Tibial artery (tissue), 4 donors: ENCODE measurements at places on chromosomes 4 and X.

DNA sequence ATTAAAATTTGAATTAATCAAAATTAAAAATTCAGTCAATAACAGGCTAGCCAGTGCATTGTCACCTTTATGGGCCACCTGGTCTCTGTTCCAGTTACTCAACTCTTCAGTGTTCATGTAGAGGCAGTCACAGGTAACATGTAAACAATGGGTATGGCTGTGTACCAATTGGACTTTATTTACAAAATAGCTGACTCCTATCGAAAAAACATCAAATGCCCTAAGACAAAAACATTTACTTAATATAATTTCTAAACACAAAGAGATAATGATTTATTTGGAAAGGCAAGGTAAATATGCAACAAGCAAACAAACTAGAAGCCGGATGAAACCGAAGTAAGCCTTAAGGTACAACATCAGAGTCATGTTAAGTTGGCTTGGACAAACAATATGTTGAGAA is 8.8 kb downstream of the TMEM150C start:
- DNase-seq, result no peak

- no peak for DNase-seq
These were observed 647.4 kb downstream of the BCOR start for GRCh38 chrX:39450234-39450977.

DNA sequence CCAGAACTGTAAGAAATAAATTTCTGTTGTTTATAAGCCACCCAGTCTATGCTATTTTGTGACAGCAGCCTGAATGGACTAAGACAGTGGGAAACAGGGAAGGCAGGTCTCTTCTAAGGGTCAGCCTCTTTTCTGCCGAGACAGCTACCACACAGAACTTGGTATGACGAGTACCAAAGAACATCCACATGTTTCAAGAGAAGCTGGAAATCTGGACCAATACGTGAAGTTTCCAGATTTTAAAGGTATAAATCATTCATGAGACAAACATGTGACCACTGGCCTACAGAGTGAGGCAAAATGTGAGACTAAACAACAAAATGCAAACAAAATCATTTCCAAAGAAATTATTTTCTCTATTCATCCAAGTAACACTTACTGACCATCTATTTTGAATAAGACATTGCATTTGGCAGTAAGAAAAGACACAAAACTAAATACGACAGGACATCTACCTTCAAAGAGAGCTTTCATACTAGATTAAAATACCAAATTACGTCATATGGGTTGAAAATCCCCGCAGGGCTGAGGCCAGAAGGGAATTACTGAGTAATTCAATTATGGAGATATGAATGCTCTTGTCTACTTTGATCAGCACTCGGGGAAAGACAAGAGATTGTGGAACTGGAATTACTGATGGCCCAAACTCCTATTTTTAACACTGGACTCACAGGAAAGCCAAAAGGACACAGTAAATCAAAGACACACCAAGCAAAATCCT is 7.2 kb downstream of the SCARB2 start:
- DNase-seq, result no peak

DNA sequence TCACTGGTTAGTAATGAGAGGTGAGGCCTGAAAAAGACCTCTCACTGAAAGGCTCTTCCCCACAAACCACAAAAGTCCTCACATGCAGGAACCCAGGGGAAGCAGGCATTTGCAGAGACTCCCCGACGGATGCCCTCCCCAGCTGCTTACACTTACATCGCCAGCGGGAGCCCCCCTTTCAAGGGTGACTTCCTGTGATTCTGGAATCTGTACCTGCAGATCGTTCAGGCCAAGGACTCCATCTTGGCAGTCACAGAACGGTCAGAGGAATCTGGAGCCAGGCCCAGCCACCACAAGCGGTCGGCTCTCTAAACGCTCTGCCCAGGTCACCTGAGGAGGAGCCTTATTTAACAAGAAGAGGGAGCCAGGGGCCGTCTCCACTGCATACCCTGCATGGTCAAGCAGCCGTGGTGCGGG is 71.3 kb upstream of the STS start:
- DNase-seq, result no peak

- DNase-seq, result no peak
These were observed 10.1 kb downstream of the BCOR start for GRCh38 chrX:40087425-40088298.

DNA sequence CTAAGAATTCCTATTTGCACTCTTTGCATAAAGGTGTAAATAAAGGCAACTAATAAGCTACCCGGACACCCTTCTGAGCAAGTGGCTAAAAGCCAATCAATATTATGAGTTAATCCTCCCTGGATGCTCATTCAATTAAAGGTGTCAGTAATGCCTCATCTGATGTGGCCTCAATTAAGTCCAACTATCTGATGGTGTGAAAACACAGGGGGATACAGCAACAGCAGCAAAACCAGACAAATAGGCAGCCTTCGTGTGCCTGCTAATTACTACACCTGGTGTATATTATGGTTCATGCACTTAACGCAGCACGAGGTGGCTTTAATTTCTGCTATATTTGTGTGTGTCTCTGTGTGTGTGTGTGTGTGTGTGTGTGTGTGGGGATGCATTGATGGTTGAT is 244.4 kb downstream of the DCLK2 start:
- no peak for DNase-seq

GRCh38 chr4:72352711-72353110 is 216.3 kb downstream of the ADAMTS3 start:
- DNase-seq, result no peak

DNA sequence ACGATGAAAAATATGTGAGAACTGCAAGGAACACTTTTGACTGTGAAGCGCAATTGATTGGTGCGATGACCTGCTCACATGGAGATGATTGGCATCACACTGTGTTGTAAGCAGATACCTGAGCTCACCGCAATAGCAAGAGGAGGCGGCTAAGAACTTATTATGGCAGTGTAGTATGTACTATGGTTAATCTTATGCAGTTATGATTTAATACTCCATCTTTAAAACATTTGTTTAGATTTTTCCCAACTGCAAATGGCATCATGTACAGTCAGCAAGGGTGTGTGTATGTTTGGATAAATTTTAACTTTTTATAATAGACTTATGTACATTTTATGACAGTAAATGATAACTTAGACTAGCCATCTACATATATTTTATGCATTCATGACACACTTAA is 25.5 kb downstream of the PRIMPOL start:
- no peak for DNase-seq

DNA sequence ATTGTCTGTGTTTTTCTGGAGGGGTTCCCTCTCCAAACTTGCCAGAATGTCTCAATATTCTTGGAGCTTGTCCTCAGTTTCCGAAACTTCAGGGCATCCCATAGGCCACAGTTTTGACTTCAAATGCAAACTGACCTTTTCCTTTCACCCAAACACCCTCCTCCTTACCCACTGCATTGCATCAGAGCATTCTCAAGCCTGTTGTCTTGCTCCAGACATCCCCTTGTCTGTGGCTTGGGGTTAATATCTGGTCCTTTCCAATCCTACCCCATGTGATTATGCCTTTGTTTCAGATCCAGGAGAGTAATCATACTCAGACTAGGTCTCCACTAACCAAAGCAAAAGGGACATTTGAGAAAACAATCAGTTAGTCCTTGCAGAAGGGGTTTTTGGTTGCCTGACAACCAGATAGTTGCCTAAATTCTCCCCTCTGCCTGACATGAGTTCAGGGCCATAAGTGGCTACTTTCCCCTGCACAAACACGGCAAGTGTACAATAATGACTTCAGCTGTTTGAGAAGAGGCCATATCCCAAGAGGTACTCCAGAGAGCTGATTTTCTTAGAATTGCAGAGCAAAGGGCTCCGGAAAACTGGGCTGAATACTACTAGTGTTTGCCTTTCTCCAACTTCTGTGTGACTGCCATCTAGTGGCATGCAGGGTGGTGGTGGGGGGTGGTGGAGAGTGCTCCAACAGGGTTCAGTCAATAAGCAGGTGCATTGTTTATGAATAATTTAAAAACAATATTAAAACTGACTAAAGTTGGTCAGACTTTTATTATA is 130.2 kb downstream of the CHRDL1 start:
- no peak for DNase-seq

DNA sequence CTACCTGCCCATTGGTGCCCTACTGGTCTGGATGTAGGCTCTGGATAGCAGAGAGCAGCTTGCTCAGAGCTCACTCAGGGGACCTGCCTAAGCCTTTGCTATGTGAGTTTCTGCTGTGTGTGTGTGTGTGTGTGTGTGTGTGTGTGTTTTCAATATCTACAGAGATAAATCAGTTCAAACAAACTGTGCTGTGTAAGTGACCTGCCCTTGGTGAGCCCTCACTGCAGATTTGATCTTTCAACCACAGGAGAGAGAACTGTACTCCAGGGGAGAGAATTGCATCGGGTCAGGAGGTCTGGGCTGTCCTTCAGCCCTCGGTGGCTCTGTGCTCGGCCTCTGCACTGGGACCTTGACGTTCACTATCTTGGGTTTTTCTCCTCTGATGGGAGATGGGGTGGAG is 35.0 kb upstream of the CDKN2AIP start:
- DNase-seq, result no peak

DNA sequence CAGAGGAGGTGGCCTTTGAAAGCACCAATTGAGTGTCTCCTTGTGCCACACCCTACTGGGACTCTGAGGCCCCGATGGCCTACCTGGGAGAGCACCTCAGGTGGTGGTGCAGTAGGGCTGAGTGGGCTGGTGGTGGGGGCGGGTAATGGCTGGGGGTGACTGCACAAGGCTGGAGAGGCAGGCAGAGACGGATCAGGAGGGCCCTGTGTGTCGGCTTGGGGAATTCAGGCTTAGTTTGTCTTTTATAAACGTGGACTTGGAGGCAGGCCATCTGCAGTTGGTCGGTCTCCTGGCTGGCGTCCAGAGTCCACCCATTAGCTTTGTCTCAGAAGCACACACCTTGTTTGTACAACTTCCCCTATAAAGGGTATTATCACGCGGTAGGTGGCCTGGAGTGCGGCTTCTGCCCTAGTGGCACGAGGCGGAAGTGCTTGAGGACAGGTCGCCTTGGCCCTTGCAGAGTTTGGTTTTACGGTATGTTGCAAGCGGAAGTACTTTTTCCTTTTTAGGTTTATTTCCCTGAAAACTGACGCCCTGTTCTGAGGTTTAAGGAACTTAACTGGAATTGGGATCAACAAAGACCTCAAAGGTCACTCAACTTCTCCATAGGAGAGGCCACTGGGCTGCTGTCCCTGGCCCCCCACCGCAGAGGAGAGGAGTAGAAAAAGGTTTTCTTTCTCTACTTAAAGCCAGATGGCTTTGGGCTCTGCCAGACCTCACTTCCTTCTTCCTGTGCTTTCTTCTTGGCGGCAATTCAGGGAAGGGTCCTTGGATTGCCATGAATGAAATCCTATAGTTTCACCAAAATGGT is 8.0 kb downstream of the TBC1D14 start:
- no peak for DNase-seq

DNA sequence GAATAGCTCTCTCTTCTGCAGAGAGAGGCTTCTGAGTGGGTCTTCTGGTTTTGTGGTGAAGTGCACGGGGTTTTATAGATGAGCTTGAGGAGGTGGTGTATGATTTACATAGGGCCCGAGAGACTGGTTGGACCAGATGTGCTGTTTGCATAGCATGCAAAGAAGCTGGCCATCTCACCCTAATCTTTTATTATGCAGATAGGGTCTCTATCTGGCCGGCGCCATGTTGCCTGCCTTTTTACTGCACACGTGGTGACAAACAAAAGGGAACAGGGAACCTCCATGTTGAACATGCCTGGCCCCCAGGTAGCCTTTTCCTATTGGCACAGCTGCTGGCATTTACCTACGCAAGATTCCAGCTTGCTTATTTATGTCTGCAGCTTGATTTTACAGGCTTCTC is 473.3 kb upstream of the FAM47C start:
- no peak for DNase-seq

- no peak for DNase-seq
These were observed 130.7 kb downstream of the NR3C2 start for GRCh38 chr4:148311526-148311925.

DNA sequence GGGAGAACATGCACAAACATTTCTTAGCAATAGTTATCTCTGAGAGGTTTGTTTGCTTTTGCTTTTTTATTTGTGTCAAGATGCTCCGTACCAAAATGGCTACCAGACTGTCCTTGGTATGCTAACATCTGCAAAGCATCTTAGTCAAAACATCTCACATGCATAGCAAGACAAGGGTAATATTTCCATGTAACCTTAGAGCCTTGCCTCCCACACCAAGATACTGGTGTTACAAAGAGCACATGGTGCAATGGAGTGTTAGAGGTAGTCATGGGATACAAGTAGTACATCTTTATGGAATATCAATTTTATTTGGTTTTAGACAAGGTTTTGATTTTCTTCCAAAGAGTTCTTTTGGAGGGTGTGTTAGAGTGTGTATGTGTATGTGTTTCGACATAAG is 109.7 kb downstream of the NR3C2 start:
- DNase-seq, result no peak

GRCh38 chr4:110484767-110485166 is 8.8 kb downstream of the ENPEP start:
- no peak for DNase-seq

DNA sequence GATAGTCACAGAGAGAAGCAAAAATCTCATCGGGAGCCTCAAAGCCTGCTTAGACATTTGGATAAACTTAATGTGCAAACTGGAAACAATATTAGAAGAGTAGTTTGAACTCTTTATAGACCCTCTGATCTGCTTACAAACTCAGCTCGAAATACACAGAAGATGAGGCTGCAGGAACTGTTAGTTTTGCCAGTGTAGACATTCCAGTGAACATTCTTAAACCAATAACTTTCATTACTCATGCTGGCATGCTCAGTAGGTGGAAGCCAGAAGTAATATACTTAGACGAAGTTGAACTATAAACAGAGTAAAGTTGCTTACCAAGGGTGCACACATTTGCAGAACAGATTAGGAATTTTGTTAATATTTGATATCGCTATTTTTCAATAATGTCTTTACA is 303.5 kb downstream of the ANKRD50 start:
- no peak for DNase-seq

DNA sequence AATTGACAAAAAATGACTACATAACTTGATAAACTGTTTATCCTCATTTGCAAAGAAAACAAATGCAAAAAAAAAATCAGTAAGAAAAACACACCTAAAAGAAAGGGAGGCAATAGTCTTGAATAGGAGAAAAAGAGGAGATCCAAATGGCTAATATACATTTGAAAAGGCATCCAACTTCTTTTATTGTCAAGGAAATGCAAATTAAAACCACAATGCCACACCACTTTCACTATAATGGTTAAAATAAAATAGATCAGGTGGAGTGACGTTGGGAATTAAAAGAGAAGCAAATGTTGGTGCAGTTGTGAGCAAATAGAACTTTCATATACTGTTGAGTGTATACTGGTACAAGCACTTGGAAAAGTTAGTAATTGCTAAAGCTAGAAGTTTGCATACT is 3.6 kb downstream of the DCAF4L1 start:
- DNase-seq, result no peak

GRCh38 chrX:38089173-38089982 is 83.0 kb downstream of the SYTL5 start:
- no peak for DNase-seq
